ENCODE measurements at places on chromosomes 11 and 22. TPM values are rescaled to one million over a fixed set of nuclear protein-coding genes. Genes with fewer than 3 reads are reported as not detected.
A peak's percentile ranks its signal among the peaks of the same experiment; 100 is the strongest.

TEX12 gene
- total RNA-seq = not detected

DNA sequence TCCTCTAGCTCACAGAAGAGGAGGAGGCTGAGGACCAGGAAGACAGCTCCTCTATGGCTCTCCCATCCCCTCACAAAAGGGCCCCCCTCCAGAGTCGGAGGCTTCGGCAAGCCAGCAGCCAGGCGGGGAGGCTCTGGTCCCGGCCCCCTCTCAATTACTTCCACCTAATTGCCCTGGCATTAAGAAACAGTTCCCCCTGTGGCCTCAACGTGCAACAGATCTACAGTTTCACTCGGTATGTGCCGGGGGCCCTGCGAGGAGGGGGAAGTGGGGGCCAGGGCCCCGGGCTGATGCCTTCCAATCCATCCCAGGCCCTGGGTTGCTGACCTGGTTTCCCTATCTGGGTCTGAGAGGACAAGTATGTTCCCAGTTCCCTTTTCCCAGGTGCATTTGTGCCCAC is 7.9 kb downstream of the FOXR1 start:
- no peaks in the 10 kb centered on the region for H3K36me3 ChIP-seq
- no peak for DNase-seq
- no peaks in the 10 kb centered on the region for H3K4me1 ChIP-seq

DNA sequence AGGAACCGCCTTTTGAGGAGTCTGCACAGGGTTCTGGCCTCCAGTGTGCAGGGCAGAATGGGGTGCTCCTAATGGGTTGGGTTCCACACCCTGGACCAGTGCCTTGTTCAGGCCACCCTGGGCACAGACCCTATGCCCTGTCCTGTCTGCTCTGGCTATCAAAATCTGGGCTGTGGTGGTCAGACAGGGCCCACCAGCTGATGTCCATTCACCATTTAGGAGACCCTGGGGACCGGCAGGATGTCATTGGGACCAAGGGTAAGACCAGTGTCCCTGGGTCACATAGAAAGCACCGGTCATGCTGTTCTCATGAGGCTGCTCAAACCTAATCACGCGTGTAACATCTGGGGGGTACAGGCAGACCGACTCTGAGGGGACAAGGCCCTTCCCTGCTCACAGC is 37.3 kb downstream of the PARVG start:
- H3K27ac ChIP-seq = no peak overlapping the region
- H3K4me3 ChIP-seq = no peak overlapping the region

- H3K4me3 ChIP-seq = no peak overlapping the region
- no peaks in the 10 kb centered on the region for H3K36me3 ChIP-seq
- H3K27ac ChIP-seq = no peak overlapping the region
- no peaks in the 10 kb centered on the region for H3K4me1 ChIP-seq
Observed at GRCh38 chr22:48307931-48308330, 1519.7 kb downstream of the BRD1 start.

EXPH5 gene
- 0.91 TPM for total RNA-seq

DNA sequence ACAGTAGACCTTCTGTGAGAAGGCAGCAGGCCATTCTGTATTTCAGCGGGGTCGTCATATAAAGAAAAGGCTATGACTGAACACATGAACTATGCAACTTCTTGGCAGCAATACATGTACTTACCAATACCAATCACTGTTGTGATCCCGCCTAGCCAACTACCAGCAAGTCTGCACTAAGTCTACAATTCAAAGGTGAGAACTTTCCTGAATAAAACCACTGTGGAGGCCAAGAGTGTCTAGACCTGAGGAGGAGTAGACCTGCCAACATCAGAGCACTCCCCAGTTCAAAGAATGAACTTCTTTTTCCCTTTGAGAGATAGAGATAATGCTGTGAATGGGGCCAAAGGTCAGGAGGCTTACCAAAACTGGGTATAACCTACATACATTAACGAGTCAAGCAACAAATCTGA is 108.2 kb downstream of the SIK3 start:
- DNase-seq = no peak
- peaks cover 53% of the 10 kb centered on the region for H3K4me1 ChIP-seq
- H3K27me3 ChIP-seq = no peaks in the 10 kb centered on the region
- no peak overlapping the region for H3K27ac ChIP-seq
- H3K36me3 ChIP-seq = peaks cover 7% of the 10 kb centered on the region

PRDX5 gene
- 104 TPM for total RNA-seq

MFRP gene
- not detected for total RNA-seq

GRCh38 chr11:6876325-6876724 is at the start of gene OR10A4:
Gene OR10A4 (plus strand): TSS chr11:6876625. CDS start chr11:6876648, 23 bp downstream.
- H3K27me3 ChIP-seq = peaks cover 2% of the 10 kb centered on the region
- no peak within 1 kb of the TSS for H3K4me3 ChIP-seq
- no peak within 1 kb of the TSS for H3K27ac ChIP-seq
- no peak for DNase-seq

GRCh38 chr11:4118107-4118506 is 23.5 kb downstream of the RRM1 start:
- no peak for DNase-seq
- H3K4me1 ChIP-seq = peaks cover 15% of the 10 kb centered on the region
- H3K4me3 ChIP-seq = no peak overlapping the region
- peaks cover 59% of the 10 kb centered on the region for H3K36me3 ChIP-seq
- H3K27me3 ChIP-seq = no peaks in the 10 kb centered on the region
- peak overlapping the region; percentile 82 for H3K27ac ChIP-seq

GRCh38 chr11:92810423-92811064 is 158.9 kb upstream of the MTNR1B start:
- H3K27me3 ChIP-seq = no peaks in the 10 kb centered on the region

GRCh38 chr11:72298931-72299330 is 55.0 kb upstream of the PHOX2A start:
- H3K4me3 ChIP-seq = no peak overlapping the region
- H3K36me3 ChIP-seq = peaks cover 11% of the 10 kb centered on the region
- DNase-seq = no peak
- H3K27me3 ChIP-seq = no peaks in the 10 kb centered on the region

GRCh38 chr11:123672568-123672967 is 18.1 kb upstream of the SCN3B start:
- H3K4me3 ChIP-seq = no peak overlapping the region
- H3K27me3 ChIP-seq = peaks cover 2% of the 10 kb centered on the region
- H3K4me1 ChIP-seq = no peaks in the 10 kb centered on the region
- H3K27ac ChIP-seq = no peak overlapping the region
- no peaks in the 10 kb centered on the region for H3K36me3 ChIP-seq
- DNase-seq = no peak

DNA sequence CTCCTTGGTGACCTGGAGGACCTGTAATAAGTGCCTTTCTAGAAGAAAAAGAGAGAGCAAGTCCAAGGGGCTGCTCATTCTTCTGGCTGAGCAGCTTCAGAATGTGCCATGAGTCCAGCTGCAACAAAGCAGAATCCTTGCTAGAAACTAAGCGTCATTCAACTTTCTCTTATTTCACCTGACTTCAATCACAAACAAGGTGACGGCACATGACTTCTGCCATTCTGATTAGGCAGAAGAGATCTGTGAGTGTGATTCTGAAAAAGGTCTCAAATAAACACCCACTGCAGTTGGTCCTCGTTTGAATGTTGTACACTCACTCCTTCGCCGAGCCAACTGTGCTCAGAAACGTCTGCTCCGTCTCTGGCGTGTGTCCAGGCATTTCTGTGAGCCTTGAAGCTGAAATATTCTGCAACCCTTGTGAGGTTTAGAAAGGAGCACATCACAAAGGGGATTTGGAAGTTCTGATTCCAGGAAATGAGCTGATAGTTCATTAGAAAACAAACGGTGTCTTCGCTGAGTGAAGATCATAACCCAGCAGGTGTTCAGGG is 623.8 kb upstream of the KIRREL3 start:
- no peak overlapping the region for H3K27ac ChIP-seq
- no peak for DNase-seq
- H3K4me1 ChIP-seq = peaks cover 6% of the 10 kb centered on the region
- H3K4me3 ChIP-seq = no peak overlapping the region
- H3K36me3 ChIP-seq = no peaks in the 10 kb centered on the region
- no peaks in the 10 kb centered on the region for H3K27me3 ChIP-seq

GRCh38 chr11:119051440-119052162 is 5.4 kb downstream of the HYOU1 start:
- peaks cover 36% of the 10 kb centered on the region for H3K4me1 ChIP-seq
- H3K27me3 ChIP-seq = no peaks in the 10 kb centered on the region
- H3K27ac ChIP-seq = peak overlapping the region; percentile 10

DNA sequence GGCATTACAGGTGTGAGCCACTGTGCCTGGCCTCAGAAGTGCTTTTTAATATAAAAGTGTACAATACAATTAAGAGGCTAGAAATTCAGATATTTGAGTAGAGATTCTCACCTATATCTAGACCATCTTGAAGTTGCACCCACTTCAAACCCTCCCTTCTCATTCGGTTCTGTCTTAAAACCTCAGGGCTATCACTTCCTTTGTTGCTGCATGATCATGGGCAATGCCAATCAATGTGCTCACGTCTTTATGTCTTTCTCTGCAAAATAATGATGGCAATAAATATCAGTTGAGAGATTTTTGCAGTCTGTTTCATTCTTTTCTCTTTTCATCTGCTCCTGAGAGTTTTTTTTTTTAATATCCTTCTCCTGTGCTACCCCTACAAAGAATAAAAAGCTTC is 9.3 kb upstream of the NUP160 start:
- no peaks in the 10 kb centered on the region for H3K36me3 ChIP-seq
- no peak for DNase-seq
- no peaks in the 10 kb centered on the region for H3K27me3 ChIP-seq
- H3K4me1 ChIP-seq = peaks cover 15% of the 10 kb centered on the region
- H3K4me3 ChIP-seq = no peak overlapping the region

GRCh38 chr22:50544078-50544745 is 1.5 kb upstream of the KLHDC7B start:
- peaks cover 5% of the 10 kb centered on the region for H3K36me3 ChIP-seq
- H3K4me1 ChIP-seq = peaks cover 56% of the 10 kb centered on the region
- peak overlapping the region; percentile 86 for H3K27ac ChIP-seq
- peak overlapping the region; percentile 72 for H3K4me3 ChIP-seq

- H3K27ac ChIP-seq = no peak overlapping the region
- DNase-seq = peak; percentile 73
- no peaks in the 10 kb centered on the region for H3K36me3 ChIP-seq
Observed at GRCh38 chr22:41565403-41566054, 4.7 kb downstream of the CSDC2 start.

ANO9 gene
- total RNA-seq = 36.9 TPM

DNA sequence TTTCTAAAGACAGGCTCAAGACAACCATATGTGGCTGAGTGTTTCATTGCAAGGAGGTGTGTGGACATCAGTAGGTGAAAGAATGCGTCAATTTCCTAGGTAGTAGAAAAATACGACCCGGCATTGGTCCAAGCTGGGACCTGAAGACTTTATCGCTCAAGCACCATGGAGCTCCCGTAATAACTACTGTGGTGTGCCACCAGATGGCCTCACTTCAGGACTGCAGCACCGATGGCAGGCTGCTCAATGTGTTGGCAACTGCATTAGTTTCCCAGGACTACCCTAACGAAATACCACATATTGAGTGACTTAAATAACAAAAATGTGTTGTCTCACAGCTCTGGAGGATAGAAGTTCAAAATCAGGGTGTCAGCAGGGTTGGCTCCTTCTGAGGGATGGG is 72.4 kb upstream of the FAT3 start:
- H3K36me3 ChIP-seq = no peaks in the 10 kb centered on the region
- no peaks in the 10 kb centered on the region for H3K27me3 ChIP-seq
- H3K4me3 ChIP-seq = no peak overlapping the region
- no peak overlapping the region for H3K27ac ChIP-seq
- no peak for DNase-seq
- H3K4me1 ChIP-seq = no peaks in the 10 kb centered on the region

DNA sequence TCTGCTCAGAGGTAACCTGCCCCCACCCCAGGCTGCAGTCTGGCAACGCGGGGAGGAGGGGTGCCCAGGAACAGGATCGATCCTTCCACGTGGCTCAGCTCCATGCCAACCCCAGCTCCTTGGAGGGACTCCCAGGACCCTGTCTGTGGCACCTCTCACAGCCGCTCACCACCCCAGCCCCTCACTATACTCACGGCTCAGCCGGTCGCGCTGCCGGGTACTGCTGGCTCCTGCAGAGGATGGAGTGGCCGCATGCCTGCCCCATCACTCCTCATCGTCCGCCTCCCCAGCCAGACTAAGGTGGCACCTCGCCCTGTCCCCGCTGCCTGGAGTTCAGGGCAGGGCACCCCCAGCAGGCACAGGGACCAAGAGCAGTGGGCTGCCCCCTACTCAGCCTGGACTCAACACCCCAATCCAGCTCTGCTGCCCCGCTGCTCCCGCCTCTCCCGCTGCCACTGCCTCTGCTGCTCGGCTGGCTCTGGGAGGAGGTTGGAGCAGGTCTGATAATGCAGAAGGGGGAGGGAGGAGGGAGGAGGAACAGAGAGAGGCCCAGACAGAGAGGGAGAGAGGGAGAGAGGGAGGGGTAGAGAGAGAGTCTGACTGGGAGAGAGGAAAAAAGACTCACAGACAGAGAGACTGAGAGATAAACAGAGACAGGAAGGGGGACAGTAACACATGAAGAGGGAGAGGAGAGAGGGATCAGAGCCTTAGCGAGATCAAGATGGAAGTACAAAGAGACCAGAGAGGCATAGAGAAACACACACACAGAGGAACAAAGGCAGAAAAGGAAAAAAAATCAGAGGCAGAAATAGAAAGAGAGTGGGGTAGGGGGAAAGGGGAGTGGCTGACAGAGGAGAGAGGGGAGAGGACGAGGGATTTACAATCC is at the start of gene PDE2A:
TSS of gene PDE2A (minus strand) at position 480 of the 886 bp plus-strand sequence. CDS start at position 265, 215 bp downstream.
- H3K4me1 ChIP-seq = peaks cover 15% of the 10 kb centered on the region
- H3K27me3 ChIP-seq = peaks cover 77% of the 10 kb centered on the region
- no peak for DNase-seq
- no peaks in the 10 kb centered on the region for H3K36me3 ChIP-seq

ALDH3B1 gene
- not detected for total RNA-seq

DNA sequence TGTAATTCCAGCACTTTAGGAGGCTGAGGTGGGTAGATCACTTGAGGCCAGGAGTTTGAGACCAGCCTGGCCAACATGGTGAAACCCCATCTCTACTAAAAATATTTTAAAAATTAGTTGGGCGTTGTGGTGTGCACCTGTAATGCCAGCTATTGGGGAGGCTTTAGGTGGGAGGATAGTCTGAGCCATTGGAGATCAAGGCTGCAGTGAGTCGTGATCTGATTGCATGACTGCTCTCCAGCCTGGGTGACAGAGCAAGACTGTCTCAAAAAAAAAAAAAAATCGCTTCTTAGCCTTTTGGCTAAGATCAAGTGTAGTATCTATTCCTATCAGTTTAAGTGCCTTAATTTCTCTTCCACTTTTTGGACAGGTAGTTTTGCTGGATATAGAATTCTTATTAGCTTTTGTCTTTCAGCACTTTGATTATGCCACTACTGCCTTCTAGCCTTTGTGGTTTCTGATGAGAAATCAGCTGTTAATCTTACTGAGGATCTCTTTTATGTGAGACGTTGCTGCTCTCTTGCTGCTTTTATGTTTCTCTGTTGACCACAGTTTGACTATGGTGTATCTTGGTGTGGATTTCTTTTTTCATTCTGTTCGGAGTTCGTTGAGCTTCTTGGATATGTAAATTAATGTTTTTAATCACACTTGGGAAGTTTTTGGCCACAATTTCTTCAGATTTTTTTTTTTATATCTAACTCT is 24.7 kb downstream of the CHEK1 start:
- H3K4me3 ChIP-seq = peak overlapping the region; percentile 34
- peaks cover 27% of the 10 kb centered on the region for H3K4me1 ChIP-seq
- H3K27ac ChIP-seq = peak overlapping the region; percentile 74
- H3K36me3 ChIP-seq = peaks cover 58% of the 10 kb centered on the region
- DNase-seq = no peak

APOC3 gene
- not detected for total RNA-seq

- no peaks in the 10 kb centered on the region for H3K27me3 ChIP-seq
- H3K36me3 ChIP-seq = no peaks in the 10 kb centered on the region
- no peak overlapping the region for H3K27ac ChIP-seq
- H3K4me3 ChIP-seq = no peak overlapping the region
- H3K4me1 ChIP-seq = no peaks in the 10 kb centered on the region
Observed at GRCh38 chr22:48222742-48223487, 1460.5 kb downstream of the TBC1D22A start.
